ENCODE measurements at places on chromosomes 5 and 9.

GRCh38 chr9:136743639-136744211 lies 985 bp upstream of the LCN10 start:
- DNase-seq: no peak

GRCh38 chr5:95907067-95907705 lies 54.5 kb downstream of the ELL2 start:
- no peak for DNase-seq

GRCh38 chr5:435961-436640 lies 6.9 kb upstream of the EXOC3 start:
- peak; percentile 36 for DNase-seq

- no peak for DNase-seq
Measured at GRCh38 chr9:88587885-88588649, 53.1 kb downstream of the NXNL2 start.

DNA sequence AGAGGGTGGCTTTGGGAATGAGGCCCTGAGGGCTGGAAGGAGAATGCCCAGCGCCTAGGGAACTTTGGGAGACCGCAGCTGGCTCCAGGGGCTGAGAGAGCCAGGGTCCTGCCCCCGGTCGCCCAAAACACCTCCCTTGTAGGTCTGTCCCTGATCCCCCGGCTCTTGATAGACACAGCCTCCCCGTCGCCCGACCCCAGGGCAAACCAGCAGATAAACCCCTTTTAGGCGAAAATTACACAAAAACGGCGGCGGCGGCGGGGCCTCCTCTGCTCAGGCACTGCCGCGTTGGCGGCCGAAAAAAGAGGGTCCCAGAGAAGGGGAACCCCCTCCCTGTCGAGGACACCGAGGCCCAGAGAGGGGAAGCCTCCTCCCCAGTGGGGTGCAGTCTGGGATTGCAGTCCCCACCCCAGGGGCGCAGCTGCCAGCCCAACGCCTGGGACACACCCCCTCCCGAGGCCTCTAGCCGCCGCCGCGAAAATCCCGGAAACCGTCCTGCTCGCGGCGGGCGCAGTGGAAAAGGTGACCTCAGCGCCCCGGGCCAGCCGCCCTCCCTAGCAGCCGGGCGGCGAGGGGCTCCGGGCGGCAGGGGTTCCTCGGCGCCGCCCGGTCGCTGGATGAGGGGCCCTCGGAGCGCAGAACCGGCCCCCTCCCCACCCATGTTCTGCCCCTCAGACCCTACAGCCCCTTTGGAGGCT lies 3.1 kb upstream of the BARX1 start:
- no peak for DNase-seq

DNA sequence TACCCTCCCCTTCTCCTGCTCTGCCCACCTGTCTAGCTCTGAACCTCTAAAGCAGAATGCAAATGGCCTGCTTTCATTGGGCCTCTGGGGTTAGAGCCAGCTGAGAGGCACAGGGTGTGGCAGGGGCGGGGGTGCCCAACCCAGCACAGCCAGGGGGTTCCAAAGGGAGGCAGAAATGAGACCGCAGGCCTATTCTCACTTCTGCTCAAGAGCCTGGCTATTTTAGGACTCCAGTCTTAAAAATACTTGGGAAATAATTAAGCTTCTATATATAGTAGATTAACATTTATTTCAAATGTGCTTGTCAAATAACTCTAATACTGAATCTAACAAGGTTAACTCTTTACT lies 5.7 kb downstream of the QSOX2 start:
- no peak for DNase-seq

DNA sequence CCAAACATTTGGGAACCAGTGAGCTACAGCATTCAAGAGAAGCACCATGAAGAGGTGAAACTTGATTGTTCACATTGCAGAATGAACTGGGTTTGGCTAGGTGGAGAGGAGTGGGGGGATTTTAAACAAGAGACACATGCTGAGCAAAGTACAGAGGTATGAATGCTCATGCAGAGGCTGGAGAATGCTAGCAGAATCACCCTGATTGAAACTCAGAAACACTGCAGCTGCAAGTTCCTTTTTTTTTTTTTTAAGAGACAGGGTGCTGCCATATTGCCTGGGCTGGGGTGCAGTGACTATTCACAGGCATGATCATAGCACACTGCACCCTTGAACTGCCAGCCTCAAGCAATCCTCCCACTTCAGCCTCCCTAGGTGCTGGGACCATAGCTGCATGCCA lies 35.1 kb downstream of the DENND1A start:
- no peak for DNase-seq

- DNase-seq: no peak
Measured at GRCh38 chr9:98381311-98382103, 126.1 kb upstream of the TBC1D2 start.

DNA sequence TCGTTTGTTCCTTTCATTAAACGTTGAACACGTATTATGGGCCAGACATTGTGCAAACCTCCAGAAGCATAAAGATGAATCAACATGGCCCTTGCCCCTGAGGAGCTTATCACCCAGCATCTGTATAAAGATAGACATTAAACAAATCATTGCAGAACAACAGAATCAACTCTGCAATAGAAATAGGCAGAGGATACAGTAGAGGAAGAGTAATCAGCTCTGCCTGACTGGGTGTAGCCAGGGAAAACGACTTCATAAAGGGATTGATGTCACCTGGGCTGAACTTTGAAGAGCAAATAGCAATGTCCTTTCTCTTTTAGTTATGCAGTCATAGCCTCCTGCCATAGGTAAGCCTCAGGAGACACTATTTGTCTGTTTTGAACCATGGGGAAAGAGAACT lies 13.4 kb downstream of the RGS7BP start:
- no peak for DNase-seq

Measured in dermis microvascular lymphatic vessel endothelial cell (primary cell).